ENCODE measurements at places on chromosomes 5 and 9.

- DNase-seq, result no peak
Observed at GRCh38 chr9:122562134-122562760, 9.3 kb downstream of the OR1N2 start.

- DNase-seq, result no peak
Observed at GRCh38 chr5:10497554-10497953, 55.9 kb downstream of the ROPN1L start.

GRCh38 chr9:92671323-92671722 is 1.4 kb upstream of the IPPK start:
- DNase-seq, result no peak

GRCh38 chr9:138049085-138049778 is 171.7 kb downstream of the CACNA1B start:
- DNase-seq, result no peak

DNA sequence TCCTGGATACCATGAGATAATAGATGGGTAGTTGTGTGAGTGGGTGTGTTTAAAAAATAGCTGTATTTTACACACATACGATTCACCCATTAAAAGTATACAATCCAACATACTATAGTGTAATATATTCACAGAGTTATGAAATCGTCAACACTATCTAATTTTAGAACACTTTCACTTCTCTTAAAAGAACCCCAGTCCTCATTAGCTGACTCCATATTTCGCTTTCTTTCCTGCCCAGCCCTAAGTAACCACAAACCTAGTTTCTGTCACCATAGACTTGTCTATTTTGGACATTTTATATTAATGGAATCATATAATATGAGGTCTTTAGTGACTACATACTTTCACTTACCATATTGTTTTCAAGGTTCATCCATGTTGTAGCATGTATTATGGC is 63.8 kb upstream of the S1PR3 start:
- no peak for DNase-seq

DNA sequence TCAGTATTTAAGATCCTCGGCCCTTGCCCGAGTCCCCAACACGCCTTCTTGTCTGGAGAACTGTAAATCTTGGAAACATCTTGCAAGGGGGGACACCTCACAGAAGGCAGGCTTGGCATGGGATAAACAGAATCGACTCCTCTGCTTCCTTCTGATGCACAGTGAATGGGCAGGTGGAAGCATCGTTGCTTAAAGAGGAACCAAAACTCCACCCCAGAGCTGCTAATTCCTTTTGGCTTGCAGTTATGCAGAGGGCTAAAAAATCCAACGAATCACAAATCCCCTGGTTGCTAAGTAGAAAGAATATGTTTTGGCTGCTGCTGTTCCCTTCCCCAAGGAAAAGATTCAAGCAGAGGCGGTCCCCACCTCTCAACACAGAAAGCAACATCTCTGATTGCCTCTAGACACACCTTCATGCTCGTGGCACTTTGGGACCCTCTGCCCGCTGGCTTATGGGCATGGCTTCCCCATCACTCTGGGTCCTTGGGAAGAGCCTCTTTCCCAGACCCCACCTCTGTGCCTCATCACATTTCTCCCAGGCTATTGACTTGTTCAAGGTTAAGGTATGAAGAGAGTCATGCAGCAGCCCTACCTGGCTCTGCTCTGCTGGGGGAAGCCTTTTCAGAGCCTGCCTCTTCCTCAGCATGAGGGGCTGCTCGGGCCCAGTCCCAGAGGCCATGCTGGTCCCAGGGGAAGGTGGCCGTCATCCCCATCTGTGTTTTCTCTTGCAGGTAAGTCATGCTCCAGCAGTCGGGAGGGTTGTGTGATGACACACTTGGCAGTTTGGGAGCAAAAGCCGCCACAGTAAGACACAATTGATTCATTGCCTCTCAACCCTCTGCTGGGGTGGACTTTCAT is 137.1 kb downstream of the KCNIP1 start:
- no peak for DNase-seq

GRCh38 chr5:98663521-98663920 is 109.9 kb upstream of the RGMB start:
- DNase-seq, result no peak

- no peak for DNase-seq
Observed at GRCh38 chr5:147927901-147928300, 21.6 kb upstream of the C5orf46 start.

- no peak for DNase-seq
Observed at GRCh38 chr5:111248571-111248970, 24.4 kb downstream of the CAMK4 start.

DNA sequence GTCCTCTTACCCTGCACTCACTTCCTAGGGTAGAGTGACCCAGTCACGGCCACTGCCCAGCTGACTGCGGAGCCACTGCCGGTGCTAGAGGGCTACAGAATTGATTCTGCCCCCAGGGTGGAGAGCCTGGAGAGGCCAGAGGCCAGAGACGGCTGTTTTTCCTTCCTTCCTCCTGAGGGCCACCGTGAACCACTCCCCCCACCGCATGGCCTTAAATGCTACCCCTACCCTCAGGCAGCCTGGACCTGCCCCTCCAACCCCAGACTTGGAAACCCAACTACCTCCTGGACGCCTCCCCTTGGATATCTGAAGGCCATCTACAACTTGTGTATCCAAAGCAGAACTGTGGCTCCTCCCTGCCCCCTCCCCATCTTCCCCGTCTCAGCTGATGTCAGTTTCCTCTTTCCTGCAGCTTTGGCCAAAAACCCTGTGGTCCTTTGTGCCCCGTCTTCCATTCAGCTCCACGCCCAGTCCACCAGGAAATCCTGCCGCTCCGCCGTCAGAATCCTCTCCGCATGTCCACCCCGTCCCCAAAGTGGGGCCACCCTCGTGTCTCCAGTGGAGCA is 16.3 kb downstream of the SH2D3C start:
- no peak for DNase-seq

- DNase-seq, result no peak
Observed at GRCh38 chr5:72624641-72625236, 117.5 kb upstream of the ZNF366 start.

GRCh38 chr9:113187929-113188595 is 33.0 kb downstream of the FKBP15 start:
- DNase-seq, result peak; percentile 26

DNA sequence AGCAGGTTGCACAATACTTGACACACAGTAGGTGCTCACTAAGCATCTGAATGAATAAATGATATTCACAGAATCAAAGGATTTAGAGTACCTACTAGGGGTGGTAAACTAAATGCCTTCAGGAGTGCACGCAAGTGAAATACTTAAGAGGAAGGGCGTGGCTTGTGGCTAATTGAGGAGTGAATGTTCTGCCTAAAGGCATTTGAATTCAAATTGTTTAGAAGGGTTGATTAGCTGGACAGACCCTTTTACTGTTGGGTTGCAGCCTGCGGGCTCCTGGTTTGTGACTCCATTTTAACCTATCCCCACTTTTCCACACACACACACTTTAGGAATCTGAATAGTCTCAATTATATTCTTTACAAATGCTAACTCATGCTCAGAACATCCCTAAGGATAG is 63.1 kb downstream of the PPP2R2B start:
- DNase-seq, result no peak

- no peak for DNase-seq
Observed at GRCh38 chr9:104986096-104986495, 58.1 kb upstream of the ABCA1 start.

DNA sequence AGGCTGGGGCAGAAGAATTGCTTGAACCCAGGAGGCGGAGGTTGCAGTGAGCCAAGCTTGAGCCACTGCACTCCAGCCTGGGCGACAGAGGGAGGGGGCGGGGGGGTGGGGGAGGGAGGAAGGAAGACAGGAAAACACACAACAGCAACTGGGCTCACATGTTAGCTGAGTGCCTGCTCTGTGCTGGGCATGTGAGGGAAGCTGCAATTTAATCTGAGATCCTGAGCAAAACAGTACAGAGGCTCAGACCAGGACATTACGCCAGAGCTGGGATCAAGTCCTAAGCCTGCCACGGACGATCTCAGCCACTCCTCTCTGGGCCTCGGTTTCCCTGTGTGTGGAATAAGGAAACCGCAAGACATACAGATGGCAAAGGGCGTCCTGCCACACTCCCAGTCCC is 119.1 kb downstream of the VAV2 start:
- DNase-seq, result no peak

DNA sequence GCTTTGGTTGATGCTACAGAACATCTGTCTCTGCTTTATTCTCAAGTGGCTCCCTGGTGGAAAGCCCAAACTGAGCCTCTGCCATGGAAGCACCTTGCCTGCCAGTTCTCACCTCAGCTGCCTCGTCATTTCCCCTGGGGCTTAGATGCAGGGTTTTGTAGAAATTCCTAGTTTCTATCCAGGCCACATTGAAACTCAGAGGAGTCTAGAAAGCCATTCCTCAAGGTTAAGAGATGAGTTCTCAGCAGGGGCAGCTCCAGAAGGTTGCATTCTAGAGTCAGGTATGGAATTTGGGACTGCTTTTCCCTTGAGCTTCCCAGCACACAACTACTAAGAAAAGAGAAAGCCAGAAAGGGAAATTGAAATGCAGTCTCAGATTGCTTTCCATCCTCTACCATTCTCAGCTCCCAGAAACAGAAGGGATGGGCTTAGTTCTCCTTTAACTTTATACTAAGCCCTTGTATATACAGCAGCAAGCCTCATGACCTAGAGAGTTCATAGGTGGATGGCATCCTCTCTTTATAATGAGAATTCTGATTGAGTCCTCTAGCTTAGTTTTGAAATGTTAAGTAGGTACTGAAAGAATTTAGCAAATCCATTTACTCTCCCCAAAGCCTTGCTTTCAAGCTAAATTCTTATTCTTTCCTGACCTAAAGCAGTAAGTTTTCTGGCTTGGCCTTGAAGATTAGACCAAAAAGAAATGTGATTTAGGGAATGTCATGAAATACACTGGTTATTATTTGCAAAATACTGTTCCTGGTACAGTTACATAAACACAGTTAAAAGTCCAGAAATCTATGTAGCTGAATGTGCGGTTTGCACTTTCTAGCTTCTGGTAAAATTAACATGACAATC is 66.0 kb upstream of the MEF2C start:
- DNase-seq, result no peak

DNA sequence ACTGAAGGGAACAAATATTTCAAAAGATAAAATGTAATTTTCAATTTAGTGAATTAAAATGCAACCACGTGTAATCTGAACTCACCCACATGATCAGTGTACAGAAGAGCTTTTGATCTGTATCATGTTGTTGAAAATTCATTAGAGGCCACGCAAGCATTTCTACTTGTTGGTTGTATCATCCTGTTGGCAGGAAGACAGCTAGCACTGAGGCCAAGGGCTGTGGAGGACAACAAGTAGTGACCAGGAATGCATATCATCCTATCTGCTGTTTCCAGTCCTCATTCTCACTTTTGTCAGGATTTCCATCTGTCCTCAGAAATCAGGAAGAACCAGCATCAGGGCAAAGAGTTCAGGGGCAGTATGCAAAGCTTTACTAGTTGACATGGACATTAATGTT is 29.9 kb upstream of the CKS2 start:
- no peak for DNase-seq

DNA sequence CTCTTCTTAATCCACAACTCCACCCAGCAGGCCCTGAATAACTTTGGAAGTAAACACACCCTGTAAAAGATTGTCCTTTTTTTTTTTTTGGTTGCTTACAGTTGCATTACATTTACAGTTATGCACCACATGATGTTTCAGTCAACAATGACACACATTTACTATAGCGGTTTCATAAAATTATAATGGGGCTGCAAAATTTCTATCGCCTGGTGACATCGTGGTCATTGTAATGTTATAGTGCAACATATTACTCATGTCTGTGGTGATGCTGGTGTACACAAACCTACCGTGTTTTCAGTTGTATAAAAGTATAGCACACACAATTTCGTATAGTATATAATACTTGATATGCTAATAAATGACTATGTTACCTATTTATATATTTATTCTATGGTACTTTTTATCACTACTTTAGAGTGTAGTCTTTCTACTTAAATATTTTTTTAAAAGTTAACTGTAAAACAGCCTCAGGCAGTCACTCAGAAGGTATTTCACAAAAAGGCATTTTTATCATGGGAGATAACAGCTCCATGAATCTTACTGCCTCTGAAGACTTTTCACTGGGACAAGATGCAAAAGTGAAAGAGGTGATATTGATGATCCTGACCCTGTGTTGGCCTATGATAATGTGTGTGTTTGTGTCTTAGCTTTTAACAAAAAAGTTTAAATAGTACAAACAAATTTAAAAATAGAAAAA is 695.4 kb upstream of the CDH18 start:
- no peak for DNase-seq

DNA sequence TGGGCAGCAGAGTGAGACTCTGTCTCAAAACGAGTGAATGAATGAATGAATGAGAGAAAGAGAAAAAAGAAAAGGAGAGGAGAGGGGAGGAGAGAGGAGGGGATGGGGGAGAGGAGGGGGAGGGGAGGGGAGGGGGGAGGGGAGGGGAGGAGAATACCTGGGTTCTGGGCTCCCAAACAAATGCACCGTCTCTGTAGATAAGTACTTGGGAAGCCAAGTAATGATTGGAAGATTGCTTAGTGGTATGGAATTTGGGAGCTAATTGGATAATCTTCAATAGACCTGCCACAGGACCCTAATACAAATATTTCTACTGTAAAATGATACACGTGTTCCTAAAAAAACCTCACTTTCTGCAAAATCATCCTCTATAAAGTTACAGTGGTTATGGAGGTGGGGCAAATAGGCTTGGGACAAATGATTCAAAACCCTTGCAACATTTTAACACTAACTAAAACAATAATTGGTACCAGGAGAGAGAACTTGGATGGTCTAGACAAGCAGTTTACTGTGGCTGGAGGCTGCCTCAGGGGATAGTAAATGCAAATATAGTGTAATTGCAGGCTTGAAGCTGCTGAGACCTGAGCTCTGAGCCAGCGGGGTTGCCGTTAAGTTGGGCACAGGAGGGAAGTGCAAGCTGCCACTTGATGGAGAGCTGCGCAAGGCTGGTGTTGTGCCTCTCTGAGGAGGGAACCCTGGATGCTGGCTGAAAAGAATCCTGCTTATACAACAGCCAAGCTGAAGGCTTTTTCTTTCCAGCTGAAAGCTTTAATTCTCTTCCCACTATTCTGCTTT is 3.5 kb downstream of the HEMGN start:
- DNase-seq, result no peak

DNA sequence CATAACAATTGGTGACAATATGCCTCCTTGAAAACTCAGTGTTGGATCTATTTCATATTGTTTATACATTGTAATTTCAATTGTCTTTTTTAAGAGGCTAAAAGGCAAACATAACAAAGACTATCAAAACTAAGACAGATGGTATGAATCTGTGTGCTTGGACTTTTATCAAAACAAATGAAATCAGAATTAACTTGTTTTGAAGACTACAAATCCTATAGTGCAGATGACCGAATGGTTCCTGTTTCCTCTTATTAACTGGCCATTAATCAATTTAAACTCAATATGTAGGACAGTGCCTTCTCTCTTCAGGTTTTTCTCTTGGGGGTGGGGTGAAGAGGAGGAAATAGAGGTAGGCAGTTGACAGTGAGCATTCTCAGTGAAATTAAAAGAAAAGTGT is 366.9 kb upstream of the GRAMD2B start:
- no peak for DNase-seq

Measured in smooth muscle cell of the brain vasculature (primary cell).